ENCODE measurements at places on chromosomes 12 and 14.

DNA sequence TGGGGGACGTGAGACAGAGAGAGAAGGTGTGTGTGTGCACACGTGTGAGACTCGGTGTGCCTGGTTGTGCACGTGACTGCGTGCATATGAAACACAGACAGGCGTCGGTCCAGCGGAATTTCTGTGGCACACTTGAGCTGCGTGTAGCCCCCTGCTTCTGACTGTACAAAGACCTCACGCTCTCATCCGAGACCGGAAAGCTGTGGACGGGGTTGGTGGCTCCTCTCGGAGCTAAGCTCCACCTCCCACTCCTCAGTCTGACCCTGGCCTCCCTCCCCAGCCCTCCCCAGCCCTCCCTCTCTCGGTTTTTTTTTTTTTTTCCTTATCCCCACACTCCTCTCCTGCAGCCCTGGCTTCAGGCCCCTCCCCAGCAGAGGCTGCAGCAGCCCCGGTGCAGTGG, 8.3 kb upstream of the C14orf180 start:
- DNase-seq = no peak

- DNase-seq = no peak
Observed at GRCh38 chr14:33996462-33996861, 45.6 kb upstream of the EGLN3 start.

DNA sequence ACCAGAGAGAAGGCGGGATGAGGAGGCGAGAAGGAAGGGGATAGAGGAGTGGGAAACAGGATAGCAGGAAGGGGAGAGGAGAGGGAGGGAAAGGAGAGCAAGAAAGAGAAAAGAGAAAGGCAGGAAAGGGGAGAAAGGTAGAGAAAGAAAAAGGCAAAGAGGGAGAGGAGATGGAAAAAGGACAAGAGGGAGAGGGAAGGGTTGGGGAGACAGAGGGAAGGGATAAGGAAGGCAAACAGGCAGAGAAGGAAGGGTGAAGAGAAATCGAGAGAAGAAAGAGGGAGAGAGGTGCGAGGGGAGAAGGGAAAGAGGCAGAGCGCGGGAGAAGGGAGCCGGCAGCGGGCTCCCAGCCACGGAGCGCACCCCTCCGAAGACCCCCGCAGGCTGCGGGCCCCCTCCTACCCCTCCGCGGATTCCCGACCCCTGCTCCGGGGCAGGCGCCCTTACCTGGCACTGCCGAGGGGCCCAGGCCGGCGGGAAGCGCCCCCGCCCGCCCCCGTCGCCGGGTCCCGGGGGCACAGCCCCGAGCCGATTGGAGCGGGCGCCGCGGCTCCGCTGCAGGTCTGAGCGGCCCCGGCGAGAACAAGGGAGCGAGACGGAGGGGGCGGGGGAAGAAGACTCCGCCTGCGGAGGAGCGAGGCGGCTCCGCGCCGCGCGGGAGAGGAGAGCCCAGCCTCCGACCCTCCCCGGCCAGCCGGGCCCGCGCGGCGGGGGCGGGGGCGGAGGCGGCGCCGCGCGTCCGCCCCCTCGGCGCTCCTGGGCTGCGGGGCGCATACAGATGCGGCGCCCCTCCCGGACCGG, at the start of gene CDH24:
CDH24 (minus strand) TSS at position 565 of the 801 bp plus-strand sequence. CDS start 1,787 bp downstream, outside the sequence.
- no peak for DNase-seq

GRCh38 chr14:63088865-63089264, 43.6 kb upstream of the KCNH5 start:
- DNase-seq = no peak

GRCh38 chr14:56278383-56278782, 160.2 kb downstream of the PELI2 start:
- no peak for DNase-seq

- DNase-seq = no peak
Observed at GRCh38 chr14:29391801-29392200, 535.8 kb downstream of the PRKD1 start.

GRCh38 chr12:52821071-52821730, 7.3 kb upstream of the KRT4 start:
- no peak for DNase-seq

DNA sequence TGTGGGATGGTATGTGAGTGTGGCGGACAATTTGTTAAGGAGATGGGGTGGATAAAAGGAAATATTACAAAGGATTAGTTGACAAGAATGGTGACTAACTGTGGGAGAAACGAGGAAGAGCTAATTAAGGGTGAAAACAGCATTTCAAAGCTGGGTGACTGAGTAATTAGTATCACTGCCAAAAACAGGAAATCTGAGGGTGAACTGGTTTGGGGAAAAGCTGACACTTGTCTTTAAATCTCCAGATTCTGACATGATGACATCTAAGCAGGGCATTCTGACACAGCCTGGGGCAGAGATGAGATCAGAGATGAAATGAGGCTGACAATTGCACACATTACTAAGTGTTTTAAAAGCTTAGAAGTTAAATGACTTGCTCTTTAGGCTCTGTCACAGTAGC, 42.4 kb upstream of the CCDC175 start:
- DNase-seq = no peak
